NCI-H2081 (cell line): ENCODE measurements at places on chromosomes 7 and 10.

DNA sequence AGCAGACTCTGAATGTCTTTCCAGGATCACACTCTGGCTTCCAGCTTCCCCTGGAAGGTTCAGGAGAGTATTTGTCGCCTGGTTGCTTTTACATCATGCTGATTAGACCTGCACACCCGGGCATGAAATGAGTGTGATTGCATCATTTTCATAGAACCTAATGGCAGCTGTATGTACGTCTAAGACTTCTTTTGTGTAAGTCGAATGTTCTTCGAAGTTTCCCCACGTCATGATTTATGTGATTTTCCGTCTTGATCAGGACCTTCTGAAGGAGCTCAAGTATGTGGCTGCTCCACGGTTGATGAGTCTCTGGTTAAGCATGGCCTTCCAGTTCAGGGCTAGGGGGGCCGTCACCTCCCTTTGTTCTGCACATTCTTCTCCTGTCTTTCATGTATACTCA lies 4.5 kb downstream of the EIF4H start:
- no peak for DNase-seq

DNA sequence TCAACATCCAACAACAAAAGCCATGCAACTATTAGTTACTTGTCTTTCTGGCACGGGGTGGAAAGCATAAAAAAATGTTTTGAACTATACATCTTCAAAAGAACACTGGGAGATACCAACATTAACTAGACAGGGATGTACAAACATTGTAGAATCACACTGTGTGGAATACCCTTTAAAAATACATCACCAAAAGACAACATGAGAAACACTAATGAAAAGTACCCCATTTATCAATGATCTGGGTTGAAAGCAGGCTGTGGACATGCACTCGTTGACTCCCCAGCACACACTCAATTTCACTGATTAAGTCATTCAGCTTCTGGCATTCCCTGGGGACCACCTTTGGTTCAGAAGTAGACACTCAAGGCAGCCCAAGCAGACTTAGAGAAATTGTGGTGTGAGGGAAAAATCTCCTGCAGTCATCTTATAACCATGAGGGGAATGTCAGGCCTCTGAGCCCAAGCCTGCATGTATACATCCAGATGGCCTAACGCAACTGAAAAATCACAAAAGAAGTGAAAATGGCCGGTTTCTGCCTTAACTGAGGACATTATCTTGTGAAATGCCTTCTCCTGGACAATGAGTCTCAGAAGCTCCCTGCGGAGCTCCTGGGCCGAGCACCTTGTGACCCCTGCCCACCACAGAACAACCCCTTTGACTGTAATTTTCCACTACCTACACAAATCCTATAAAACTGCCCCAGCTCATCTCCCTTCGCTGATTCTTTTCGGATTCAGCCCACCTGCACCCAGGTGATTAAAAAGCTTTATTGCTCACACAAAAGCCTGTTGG lies 53.0 kb downstream of the CACUL1 start:
- DNase-seq = no peak

DNA sequence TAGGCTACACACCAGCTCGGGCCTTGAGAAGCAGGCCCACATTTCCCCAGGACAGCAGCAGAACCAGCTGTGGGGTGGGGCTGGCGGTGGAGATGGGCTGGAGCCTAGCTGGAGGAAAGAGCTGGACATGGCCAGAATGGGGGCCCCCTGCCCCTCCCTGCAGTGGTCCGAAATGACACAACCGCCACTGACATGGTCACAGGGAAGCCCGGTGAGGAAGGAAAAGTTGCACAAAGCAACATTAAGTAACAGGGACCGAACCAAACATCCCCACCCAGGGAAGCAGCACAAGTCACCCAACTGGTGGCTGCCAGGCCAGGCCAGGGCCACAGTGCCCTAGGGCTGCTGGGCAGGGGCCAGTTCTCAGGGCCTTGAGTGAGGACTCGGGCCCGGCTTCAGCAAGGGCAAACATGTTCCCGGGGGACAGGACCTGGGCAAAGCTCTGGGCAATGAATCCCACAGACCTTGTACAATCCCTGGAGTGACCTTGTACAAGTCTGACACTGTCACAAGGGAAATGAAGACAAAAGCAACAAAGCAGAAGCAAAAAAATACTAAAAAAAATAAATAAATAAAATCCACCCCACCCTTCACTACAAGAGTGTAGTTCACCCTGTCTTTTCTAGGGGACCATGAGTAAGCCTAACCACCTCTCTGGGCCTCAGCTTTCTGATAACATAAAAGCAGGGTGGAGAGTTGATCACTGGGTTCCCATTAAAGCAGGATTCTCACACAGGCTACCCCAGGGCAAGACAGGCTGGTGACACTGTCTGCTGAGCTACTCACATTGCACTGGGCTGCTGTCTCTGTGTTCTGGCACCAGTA lies 33.0 kb downstream of the PSAP start:
- DNase-seq = no peak

- no peak for DNase-seq
Measured at GRCh38 chr10:29132551-29133111, 156.2 kb upstream of the LYZL1 start.

GRCh38 chr7:138935465-138936011 lies 45.7 kb downstream of the KIAA1549 start:
- DNase-seq = no peak

DNA sequence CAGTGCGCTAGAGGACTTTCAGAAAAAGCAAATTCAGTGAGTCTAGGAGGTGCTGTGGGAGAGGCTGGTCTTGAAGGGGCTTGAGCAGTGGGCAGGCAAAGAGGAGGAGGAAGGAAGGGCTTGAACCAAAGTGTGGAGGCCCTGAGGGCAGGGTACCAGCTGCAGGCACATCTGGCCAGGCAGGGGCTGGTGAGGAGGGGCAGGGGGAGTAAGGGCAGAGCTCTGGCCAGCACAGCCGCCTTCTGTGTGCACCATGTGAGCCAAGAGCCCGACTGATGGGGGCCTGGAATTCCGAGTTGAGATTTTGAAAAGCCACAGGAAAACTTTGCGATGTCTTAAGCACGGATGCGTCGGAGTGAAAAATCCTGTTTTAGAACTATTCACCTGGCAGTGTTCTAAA lies 74.5 kb downstream of the PRPF18 start:
- no peak for DNase-seq

- peak; percentile 64 for DNase-seq
Measured at GRCh38 chr7:152435384-152436110, at the start of gene KMT2C. TSS of gene KMT2C (minus strand) at chr7:152436003. CDS start at chr7:152435786, 217 bp downstream.

- DNase-seq = no peak
Measured at GRCh38 chr7:151394076-151395035, 15.5 kb downstream of the WDR86 start.

GRCh38 chr7:23462846-23463245 lies 7.4 kb downstream of the IGF2BP3 start:
- DNase-seq = no peak

DNA sequence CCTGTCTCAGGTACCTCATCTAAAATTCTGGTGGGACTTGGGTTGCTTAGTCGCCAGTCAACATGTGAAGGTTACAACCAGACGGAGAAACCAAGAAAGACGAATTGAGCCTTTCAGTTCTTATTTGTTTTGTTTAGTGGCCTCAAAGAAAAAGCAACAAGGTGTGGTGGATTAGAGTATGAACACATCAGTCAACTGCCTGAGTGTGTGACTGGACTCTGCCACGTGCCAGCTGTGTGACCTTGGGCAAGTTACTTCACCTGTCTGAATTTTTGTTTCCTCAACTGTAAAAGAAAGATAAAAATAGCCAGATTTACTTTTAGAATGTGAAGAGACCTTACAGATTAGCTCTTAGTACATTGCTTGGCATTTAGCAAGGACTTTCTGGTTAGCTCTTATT lies 259.2 kb downstream of the CREB5 start:
- DNase-seq = no peak

GRCh38 chr7:132001146-132001545 lies 444.7 kb upstream of the PODXL start:
- DNase-seq = no peak

DNA sequence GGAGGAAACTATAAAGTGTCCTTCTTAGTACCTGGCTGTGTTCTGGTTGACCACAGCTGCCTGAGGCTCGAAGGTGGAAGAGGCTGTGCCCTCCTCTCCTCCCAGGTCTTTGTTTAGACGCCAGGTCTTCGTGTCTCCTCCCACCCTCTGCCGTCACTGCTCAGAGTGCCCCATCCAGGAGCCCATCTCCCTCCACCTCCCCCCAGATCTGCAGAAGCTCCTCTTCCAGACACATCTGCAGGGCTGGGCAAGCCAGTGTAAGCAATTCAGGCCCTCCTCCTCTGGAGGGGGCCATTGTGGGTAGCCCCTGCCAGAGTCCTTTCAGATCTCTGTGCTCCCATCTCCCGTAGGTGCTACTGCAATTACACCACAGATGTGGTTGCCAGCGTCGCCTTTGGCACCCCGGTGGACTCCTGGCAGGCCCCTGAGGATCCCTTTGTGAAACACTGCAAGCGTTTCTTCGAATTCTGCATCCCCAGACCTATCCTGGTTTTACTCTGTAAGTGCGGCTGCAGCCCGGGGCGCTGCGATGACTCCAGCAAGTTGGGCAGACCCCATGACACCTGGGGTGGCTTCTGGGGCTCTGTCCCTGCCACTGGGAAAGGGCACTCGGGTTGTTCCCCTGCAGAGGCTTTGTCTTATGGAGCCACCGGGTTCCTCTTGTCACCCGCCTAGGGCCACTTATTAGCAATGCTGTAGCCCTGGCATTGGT lies 107.5 kb downstream of the PARP12 start:
- DNase-seq = no peak

DNA sequence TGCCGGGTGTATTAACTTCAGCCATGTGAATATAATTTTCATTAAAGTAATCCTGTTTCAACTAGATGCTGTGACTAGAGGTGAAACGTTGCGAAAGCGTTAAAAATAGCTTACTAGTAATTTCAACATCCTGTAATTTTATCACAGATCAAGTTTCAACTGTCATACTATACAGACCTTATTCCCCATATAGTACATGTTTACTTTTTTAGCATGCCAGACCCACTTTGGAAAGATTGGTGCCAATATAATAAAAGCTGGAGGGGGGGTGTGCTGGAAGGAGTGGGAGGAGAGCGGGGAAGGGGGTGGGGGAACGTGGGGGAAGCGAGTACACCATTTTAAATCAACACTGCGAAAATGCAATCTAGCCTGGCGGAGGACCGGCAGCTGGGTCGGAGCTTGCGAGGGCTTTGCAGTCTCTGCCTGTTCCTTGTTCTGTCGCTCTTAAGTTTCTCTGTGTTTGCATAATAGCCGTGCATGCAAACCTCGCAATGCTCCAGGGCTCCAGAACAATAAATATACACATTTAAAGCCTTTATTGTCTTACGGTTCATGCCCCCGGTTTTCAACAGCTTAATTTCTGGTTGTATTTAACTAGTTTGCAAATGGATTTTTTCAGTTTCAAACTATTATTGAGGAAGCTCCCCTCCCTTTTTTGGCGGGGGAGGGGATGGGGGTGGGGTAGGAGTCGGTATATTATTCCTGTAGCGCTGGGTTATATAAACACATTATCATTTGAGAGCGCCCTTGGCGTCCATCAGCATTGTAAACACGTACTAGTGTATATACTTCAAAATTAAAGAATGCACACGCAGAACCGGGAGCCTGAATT lies 1.3 kb upstream of the ARID5B start:
- DNase-seq = peak; percentile 76

DNA sequence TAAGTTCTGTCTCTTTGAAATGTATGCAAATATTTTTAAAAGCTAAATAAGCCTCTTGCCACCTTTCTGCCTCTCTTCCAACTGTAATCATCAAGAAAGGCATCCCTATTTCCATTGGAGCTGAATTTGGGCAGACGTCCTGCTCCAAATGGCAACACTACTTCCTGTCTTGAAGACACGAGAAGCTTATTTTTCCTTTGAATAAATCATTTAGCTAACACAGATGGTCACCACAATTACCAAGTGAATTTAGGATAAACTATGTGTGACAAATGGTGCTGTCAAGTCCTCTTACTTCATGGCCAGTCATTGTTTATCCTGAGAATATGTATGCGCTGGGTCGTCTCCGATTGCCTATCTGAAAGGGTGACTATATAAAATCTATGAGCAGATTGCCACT lies 268.0 kb downstream of the ANKRD7 start:
- peak; percentile 90 for DNase-seq

- DNase-seq = no peak
Measured at GRCh38 chr10:96834120-96834519, 2.0 kb downstream of the LCOR start.

- DNase-seq = peak; percentile 82
Measured at GRCh38 chr10:34235164-34235832, 579.8 kb downstream of the PARD3 start.

DNA sequence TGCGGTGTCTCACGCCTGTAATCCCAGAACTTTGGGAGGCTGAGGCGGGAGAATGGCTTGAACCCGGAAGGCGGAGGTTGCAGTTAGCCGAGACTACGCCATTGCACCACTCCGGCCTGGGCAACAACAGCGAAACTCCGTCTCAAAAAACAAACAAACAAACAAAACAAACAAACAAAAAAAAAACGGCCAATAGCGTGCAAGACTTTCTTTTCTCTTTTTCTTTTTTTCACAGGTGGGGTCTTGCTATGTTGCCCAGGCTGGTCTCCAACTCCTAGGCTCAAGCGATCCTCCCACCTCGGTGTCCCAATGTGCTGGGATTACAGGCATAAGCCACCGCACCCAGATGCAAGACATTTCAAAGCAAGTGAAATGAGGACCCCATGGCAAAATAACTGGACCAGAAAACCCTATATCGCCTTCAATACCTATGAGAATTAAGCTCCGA lies 1.6 kb downstream of the PSAP start:
- DNase-seq = no peak

DNA sequence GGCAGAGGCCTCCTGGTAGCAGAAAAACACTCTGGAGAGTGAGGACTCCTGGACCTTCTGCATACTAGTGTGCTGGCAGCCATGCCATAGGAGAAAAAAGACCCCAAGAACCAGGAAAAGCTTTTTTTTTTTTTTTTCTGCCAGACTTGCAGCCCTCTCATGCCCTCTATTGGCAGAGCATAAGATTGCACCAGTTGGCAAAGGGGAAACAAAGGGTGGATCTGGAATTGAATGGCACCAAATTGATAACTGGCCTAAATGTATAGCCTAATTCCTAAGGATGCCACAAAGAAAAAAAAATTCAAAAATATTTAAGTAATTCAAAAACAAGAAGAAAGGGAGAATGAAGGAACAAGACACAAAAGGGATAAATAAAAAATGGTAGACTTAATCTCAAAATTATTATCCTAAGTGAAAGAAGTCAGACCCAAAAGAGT lies 112.5 kb upstream of the GHITM start:
- peak; percentile 45 for DNase-seq

- DNase-seq = no peak
Measured at GRCh38 chr10:22554461-22555182, 159.8 kb downstream of the PIP4K2A start.
